ENCODE measurements at places on chromosomes 7 and 10.

DNA sequence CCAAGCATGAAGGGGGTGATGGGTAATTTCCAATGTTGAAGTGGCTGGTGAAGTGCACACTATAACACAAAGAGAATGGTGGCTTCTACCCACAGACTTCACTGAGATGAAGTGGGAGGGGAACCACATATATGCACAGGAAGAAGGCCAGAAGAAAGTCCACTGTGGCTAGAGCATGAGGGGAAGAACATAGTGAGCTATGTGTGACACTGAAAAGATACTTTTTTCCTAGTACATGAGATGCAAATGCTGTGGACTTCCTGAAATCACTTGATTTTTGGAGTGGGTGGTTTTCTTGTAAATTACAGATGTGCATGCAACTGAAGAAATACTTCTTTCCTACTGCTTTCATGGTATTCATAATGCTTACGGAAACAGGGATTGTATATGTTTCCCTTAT lies 115.6 kb upstream of the PHYHIPL start:
- DNase-seq: no peak

DNA sequence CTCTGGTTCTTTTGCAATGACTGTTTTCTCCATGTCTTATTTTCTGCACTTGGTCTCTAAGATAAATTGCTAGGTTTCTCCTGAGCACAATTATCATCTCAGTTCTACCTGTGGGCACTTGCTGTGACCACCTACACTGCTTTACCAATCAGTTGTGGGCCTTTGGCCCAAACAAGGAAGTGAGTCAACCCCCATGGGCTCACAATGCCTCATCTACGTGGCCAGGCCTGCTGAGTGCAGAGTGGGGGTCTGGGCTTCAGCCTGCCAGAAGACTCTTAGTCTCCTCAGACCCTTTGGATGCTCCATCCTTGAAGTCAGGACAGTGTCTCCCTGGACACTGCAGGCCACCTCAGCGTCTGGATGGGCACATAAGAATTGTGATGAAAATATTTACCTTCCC lies 20.3 kb downstream of the SCART1 start:
- DNase-seq: no peak

GRCh38 chr10:11548768-11549099 lies 62.7 kb downstream of the USP6NL start:
- no peak for DNase-seq

- DNase-seq: no peak
Observed at GRCh38 chr7:35477609-35478008, 217.3 kb downstream of the HERPUD2 start.

- no peak for DNase-seq
Observed at GRCh38 chr7:47232751-47233412, 349.0 kb downstream of the TNS3 start.

DNA sequence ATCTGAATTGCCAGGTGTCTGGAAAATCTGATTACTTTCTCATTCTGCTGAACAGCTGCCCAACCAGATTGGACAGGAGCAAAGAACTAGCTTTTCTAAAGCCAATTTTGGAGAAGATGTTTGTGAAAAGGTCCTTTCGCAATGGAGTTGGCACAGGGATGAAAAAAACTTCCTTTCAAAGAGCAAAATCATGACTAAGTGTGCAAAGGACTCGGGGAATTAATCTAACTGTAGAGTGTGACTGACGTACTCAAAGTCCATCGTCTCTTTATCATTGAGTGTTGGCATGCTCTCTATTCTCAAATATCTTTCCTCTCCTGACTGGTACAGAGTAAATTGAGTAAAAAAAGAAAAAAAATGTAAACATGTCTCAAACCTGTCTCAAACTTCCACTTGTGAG lies 3.3 kb downstream of the NPS start:
- DNase-seq: no peak

GRCh38 chr7:69703099-69703498 lies 104.8 kb downstream of the AUTS2 start:
- DNase-seq: no peak

- no peak for DNase-seq
Observed at GRCh38 chr7:262251-262572, 27.8 kb upstream of the FOXL3 start.

Data from kidney glomerular epithelial cell (primary cell).